ENCODE measurements at places on chromosomes 12 and 14.
A peak's percentile ranks its signal among the peaks of the same experiment; 100 is the strongest.

GRCh38 chr14:61872452-61872851 lies 110.2 kb downstream of the SNAPC1 start:
- DNase-seq: no peak

GRCh38 chr14:100007254-100007653 lies 58.0 kb upstream of the EVL start:
- DNase-seq: no peak

DNA sequence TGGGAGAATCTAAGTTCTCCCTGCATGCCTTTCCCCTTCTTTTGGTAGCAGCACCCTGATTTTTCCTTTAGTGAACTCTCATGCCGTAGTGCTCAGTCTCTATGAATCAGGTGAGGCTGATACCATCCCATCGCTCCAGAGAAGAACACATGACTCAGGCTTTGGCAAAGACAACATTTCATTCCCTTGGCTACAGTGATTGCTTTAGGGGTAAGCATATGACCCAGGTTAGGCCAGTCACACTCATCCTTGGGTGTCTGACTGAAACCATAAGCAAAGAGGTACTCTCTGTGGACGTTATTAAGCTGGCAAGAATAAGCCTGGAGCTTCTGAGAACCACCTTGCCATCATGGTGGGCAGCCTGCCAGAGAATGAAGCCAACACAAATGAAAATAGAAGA lies 141.8 kb downstream of the MYRFL start:
- DNase-seq: no peak

- no peak for DNase-seq
Observed at GRCh38 chr12:71524626-71525025, 85.0 kb downstream of the LGR5 start.

GRCh38 chr12:73547421-73547820 lies 990.2 kb upstream of the ATXN7L3B start:
- DNase-seq: no peak

GRCh38 chr12:124457287-124458219 lies 109.9 kb downstream of the NCOR2 start:
- peak; percentile 58 for DNase-seq

GRCh38 chr14:46686652-46687051 lies 35.1 kb upstream of the RPL10L start:
- no peak for DNase-seq

- no peak for DNase-seq
Observed at GRCh38 chr12:124294780-124295341, at the start of gene RFLNA. Gene RFLNA (plus strand): TSS chr12:124295093. CDS start chr12:124295430, 337 bp downstream.

DNA sequence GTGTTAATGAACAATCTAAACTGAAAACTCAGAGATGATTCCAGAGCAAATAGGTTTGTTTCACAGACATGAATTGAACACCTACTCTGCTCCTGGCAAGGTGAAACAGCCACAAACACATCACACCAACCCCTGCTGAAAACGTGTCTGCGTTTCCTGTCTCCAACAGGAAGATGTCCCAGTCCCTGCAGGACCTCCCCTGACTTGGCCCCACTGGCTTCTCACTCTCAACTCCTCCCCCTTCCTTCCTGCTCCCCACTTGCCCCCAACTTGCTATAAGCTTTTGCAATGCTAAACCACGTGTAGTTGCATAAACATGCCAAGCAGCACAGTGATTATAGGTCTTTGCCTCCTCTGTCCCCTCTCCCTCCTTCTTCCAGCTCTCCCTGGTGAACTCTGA lies 567.6 kb downstream of the BCL11B start:
- peak; percentile 5 for DNase-seq

- no peak for DNase-seq
Observed at GRCh38 chr12:72631926-72632685, 359.9 kb downstream of the TRHDE start.

GRCh38 chr12:85155791-85156190 lies 119.6 kb downstream of the LRRIQ1 start:
- no peak for DNase-seq

DNA sequence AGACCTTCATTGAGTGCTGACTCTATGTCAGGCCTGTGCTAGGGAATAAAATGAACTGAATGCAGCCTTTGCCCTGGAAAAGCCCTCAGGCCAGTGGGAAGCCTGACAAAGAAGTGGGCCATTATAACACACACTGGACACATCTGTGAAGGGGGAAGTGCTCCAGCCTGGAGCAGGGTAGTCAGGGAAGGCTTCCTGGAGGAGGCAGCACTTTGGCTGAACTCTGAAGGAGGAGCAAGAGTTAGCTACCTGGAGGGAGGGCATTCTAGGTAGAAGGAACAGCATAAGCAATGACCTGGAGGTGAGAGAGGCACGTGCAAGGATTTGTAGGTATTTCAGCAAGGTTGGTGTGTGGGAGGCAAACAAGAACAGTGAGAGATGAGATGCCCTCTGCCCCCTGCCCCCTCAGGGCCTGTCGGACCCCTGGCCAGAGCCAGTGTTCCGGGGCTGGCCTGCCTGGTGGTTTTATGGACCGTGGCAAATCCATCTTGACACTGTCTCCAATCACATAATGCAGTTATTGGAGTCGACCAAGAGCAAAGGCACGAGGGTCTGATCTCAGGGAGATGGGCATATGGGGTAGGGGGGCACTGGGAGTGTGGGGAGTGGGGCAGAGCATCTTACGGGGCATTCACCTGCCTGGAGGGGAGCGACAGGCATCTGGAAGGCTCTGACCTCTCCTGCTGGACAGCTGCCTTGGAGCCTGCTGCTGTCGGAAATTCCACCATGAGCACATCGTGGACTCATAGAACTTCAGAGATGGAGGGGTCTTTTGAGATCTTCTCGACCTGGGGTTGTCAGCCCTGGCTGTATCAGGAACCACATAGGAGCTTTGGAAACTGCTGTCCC lies 2.7 kb upstream of the FAM222A start:
- DNase-seq: no peak

DNA sequence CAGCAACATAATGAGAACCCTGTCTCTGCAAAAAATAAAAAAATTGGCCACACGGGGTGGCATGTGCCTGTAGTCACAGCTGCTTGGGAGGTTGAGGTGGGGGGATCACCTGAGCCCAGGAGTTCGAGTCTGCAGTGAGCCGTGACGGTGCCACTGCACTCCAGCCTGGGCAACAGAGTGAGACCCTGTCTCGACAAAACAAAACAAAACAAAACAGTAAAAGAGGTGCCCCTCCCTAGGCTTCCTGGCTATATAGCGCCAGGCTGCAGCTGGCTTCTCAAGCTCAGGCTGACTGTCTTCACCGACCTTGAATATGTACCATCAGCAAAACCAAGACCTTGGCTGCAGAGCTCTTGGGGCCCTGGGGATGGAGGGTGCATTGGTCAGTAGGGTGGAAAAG lies 29.4 kb downstream of the TSPAN9 start:
- no peak for DNase-seq

DNA sequence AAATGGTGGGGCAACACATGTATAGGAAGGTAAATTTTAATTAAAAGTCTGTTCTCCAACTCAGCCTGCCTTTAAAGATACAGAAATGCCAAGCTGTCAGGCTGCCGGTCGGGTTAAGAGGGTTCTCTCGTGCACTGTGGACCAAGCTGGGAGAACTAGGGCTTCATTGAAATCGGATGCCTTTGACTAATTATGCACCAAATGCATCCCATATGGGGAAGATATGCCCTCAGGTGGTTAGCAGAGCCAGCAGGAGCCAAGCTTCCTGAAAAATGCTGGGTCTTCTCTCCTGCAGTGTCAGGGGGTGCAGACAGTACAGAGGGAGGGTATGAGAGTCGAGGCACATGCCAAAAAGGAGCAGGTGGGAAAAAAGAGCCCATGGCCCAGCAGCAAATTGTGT lies 236.1 kb downstream of the CACNA1C start:
- no peak for DNase-seq

- DNase-seq: no peak
Observed at GRCh38 chr12:129337413-129337812, 484.1 kb downstream of the GLT1D1 start.

DNA sequence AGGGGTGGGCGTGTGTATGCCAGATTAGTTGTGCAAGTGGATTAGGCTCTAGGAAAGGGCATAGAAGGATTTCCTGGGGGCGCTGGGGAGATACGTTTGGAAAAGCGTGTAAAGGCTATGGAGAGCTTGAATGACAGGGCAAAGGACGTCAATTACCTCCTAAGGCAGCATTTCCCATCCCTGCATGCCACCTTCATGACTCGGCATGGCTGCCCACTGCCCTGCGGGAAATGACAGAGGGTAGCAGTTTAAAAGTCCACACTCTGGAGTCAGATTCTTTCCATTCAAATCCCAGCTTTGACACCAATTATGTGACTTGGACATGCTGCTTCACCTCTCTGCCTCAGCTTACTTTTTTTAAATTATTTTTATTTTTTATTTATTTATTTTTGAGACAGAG lies 14.8 kb upstream of the TMEM229B start:
- no peak for DNase-seq

DNA sequence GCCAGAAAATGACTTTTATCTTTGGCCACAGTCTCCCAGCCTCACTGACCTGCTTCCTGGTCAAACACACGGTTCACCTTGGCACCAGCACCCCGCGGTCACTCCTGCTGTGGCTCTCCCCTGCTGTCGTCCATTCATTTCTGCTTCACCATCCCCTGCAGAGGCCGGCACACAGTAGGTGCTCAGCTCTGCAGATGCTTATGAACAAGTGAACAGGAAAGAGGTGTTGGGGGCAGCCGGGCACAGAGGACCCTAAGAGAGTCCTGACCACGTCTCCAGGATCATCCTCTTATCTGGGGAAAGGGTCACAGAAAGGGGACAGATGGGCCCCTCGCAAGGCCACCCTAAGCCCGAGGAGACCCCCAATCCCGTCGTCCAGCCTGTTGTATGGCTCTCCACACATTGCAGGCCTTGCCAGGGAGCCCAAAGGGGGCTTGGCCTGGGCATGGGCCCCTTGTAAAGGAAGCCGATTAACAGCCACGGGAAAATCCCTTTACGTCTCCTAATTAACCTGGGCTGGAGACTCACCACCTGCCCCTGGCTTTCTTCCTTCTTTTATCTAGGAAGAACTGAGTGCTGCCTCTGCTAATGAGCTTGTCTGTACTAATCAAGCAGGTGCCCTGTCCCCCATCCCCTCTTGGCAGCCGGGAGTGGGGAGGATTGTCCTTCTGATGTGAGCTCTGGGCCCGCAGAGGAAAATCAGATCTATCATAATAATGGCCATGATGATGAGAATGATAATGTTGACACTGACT lies 119.2 kb downstream of the AACS start:
- DNase-seq: no peak

DNA sequence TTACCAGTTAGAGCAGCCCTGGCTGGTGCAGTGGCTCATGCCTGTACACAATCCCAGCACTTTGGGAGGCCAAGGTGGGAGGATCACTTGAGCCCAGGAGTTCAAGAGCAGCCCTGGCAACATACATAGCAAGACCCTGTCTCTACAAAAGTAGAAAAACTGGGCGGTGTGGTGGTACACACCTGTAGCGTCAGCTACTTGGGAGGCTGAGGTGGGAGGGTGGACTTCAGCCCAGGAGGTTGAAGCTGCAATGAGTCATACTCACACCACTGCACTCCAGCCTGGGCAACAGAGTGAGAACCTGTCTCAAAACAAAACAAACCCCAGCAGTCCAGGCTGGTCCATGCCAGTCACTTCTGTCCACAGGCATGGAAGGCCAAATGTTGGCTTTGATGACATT lies 7.4 kb downstream of the COX14 start:
- no peak for DNase-seq

GRCh38 chr14:57987596-57988300 lies 121.9 kb upstream of the SLC35F4 start:
- DNase-seq: no peak

DNA sequence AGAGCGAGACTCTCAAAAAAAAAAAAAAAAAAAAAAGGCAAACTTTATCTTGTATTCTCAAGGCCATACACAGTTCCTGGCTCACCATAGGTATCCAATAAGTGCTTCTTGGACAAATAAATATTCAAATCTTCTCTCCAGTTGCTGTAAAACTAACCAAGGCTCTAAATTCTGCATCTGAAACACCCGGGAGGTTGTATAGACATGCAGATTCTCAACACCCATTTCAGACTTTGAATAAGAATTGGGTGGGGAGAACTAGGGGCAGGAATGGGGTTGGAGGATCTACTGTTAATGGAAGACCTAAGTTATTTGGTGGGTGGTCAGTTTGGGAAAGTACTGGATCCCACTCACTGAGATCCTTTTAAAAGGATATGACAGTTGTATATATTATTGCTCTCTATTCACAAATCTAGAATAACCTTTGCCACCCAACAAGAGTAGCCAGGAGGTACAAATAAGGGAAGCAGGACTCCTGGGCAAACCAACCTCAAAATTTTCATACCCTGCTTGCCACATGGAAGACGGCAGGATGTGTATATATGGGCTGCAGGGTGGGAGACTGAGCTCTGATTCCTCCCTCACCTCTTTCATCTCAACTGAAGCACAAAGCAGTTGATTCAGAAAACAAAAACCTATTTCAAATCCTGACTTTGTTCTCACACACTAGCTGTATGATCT lies 879 bp downstream of the GDF3 start:
- DNase-seq: no peak

GRCh38 chr12:92123780-92124688 lies 21.6 kb downstream of the BTG1 start:
- DNase-seq: no peak

DNA sequence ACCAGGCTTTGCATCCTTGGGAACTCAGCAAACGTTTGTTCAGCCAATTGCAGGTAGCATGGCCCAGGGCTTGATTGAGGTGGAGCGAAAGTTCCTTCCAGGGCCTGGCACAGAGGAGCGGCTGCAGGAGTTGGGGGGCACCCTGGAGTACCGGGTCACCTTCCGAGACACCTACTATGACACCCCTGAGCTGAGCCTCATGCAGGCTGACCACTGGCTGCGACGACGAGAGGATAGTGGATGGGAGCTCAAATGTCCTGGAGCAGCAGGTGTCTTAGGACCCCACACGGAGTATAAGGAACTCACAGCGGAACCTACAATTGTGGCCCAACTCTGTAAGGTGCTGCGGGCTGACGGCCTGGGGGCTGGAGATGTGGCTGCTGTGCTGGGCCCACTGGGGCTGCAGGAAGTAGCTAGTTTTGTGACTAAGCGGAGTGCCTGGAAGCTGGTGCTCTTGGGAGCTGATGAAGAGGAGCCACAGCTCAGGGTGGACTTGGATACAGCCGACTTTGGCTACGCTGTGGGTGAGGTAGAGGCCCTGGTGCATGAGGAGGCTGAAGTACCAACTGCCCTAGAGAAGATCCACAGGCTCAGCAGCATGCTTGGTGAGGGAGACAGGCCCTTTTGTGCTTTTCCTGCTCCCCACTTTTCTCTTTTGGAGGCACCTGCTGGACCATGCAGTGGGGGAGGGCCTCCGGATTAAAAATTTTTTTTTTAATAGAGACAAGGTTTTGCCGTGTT lies 799 bp downstream of the THTPA start:
- no peak for DNase-seq

- no peak for DNase-seq
Observed at GRCh38 chr14:69261761-69262331, 1.9 kb downstream of the GALNT16 start.

DNA sequence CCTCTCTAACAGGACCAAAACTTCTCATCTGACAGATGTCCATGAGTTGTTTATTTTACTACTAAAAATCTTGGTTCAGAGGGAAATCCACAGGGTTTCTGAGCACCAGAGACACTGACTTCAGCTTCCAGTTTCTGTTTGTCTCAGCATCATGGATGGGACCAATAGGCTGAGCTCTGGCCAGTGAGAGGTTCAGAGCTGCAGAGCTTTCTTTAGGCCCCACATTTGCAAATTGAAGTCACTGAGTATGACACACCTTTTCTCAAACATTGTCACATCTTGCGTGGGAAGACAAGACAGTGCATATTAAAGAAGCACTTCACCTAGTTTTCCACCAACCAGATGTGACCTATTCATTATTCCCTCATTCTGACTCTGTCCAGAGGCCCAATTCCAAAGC lies 45.2 kb downstream of the RDH12 start:
- DNase-seq: no peak

Measured in stimulated activated CD4-positive, alpha-beta T cell treated with anti-CD3 and anti-CD28 coated beads, TNF-alpha, amount 100 ng/mL, for 24 hours (primary cell).